ENCODE measurements at places on chromosomes 11 and 22.

DNA sequence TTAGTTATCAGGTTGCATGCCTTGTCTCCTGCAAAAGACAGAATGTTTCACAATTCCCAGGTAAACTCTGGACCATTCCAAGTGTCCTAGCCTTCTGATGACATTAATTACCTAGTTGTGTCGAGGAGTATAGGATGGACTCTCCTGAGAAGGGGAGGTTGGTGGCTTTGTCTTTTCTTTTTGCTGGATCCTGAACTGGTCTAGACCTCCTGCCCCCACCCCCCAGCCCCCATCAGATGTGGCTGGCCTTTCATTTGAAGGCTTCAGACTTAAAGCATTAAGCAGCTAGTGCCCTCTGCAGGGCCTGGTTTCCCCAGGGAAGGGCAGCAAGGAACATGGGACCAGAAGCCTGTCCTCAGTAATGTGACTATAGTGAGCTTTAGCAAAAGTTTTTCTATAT lies 9.7 kb downstream of the MCAM start:
- DNase-seq: no peak

DNA sequence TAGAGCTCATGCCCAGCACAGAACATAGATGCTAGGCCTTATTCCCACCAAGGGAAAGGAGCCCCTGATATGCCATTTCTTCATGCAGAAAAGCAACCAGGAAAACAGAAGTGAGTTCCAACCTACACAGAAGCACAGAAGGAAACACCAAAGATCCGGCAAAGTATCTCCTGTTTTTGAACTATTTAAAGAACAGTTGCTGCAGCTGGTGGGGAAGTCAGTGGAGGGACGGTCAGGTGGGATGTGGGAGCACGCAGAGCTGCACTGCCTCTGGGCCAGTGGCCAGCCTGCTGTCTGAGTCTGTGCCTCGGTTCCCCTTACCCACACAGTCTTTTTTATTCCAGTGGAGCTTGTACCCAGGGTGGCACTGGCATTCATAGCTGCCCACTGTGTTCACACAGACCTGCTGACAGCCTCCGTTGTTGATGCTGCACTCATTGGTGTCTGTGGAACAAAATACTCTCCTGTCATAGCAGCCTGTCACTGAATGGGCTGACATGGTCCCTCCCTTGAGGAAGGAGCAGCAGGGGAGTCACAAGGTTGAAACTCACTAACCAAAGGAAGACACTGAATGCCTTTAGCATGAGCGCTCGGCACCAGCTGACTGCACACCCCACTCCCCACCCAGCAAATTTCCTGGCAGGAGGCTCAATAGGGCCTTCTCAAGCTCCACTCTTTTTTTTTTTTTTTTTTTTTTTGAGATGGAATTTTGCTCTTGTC lies 37.9 kb downstream of the SCUBE2 start:
- no peak for DNase-seq

DNA sequence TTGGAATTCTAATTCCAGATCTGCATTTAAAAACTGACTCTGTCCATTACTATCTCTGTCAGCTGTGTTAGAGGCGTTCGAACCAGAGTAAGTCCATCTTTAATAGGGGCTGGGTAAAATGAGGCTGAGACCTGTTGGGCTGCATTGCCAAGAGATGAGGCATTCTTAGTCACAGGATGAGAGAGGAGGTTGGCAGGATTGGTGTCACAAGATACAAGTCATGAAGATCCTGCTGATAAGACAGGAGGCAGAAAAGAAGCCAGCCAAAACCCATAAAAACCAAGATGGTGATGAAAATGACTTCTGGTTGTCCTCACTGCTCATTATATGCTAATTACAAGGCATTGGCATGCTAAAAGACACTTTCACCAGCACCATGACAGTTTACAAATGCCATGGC lies 356.3 kb upstream of the ISX start:
- DNase-seq: no peak

- DNase-seq: no peak
Observed at GRCh38 chr22:49894322-49895054, 23.8 kb downstream of the ALG12 start.

DNA sequence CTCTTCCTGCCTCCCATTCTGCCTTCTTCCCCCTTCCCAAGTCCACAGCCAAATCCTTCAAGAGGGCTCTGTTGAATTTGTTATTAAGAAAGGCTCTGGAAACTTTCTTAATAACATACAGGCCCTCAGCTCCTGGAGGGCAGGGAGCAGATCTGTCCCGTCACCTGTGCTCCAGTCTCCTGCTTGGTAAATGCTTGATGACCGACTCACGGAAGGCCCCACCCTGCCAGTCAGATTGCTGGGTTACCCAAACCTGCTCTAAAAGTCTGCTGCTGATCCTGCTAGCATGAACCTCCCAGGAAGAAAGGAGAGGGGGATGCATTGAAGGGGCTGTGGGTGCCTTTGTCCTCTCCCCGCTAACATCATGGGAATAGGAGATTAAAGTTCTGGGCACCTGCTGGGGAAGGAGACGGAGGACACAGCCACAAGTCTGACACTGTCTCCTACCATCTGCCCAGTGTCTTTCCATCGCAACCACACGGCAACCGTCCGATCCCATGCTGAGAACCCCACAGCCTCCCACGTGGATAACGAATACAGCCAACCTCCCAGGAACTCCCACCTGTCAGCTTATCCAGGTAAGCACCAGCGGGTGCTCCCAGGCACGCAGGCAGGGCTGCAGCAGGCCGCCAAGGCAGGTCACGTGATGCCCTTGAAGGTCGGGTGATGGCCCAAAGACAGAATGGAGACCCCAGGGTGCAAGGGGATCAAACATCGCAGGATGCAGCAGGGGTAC lies 22.5 kb downstream of the CD5 start:
- DNase-seq: no peak

- no peak for DNase-seq
Observed at GRCh38 chr11:102546427-102546826, 15.9 kb upstream of the MMP7 start.

- DNase-seq: no peak
Observed at GRCh38 chr22:27667121-27667843, 134.3 kb downstream of the MN1 start.

- no peak for DNase-seq
Observed at GRCh38 chr11:47326198-47326597, 26.3 kb downstream of the MYBPC3 start.

DNA sequence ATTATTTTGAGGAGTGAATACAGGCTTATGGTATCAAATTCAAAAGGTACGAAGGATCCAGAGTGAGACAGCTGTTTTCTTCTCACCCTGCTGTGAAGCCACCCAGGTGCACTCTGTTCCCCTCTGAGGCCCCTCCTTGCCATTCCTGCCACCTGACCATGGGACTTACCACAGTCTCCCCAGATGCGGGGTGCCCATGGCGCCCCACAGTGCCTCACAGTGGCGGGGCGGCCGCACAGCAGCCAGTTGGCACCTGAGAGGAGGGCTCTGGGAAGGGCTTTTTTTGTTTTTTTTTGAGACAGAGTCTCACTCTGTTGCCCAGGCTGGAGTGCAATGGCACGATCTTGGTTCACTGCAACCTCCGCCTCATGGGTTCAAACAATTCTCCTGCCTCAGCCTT lies 151.7 kb downstream of the CEP164 start:
- no peak for DNase-seq

GRCh38 chr11:66686100-66686785 lies 8.6 kb upstream of the RBM4B start:
- no peak for DNase-seq

DNA sequence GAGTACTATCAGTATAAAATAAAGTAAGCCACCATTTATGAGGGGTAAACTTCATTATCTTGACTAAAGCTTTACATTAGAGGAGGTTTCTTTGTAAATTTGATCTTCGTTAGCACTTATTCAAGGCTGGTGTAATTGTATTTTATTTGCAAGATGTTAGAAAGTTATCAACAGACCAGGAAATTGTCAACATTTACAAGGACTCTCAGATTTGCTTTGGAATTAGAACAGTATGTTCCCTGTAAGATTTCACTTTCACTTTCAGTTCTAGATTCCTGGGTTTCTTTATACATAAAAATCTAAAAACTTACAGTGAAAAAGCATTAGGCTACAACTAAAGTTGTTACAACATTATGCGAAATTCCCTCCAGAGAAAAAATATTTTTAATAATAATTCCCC lies 4.6 kb upstream of the BIRC3 start:
- DNase-seq: no peak

DNA sequence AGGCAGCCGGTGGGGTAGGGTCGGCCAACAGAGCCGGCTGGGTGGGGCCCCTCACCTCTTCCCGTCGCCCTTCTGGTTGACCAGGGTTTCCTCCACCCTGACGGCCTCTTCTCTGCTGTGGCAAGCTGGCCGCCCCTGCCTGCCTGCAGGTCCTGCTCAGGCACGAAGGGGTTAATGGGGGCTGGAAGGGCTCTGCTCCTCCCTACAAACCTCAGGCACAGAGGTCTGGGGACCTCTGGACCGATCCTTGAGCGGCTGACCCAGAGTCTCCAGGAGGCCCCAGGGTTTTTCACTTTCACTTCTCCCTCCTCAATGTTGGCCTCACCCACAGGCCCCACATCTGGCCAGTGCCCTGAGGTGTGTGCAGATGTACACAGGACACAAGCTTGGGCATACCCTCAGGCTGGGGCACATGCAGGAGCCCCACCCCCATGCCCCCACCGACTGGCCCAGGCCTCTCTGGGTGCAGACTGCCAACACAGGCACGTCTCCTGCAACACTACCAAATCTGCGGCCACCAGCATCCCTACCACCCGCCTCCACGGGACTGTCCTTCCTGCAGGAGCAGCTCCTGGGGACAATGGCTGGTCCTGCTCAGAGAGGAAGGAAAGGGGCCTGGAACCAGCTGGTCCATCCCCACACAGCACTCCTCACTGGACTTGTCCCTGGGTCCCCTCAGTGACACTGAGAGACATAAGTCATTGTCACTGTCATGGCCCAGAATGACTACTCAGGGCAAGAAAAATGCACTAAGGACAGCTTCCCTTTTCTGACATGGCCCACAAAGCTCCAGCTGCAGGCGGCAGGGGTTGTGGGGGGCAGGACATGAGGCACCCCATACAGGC lies 3.2 kb upstream of the TBX1 start:
- no peak for DNase-seq

GRCh38 chr11:43376594-43376993 lies 17.9 kb downstream of the TTC17 start:
- DNase-seq: no peak

DNA sequence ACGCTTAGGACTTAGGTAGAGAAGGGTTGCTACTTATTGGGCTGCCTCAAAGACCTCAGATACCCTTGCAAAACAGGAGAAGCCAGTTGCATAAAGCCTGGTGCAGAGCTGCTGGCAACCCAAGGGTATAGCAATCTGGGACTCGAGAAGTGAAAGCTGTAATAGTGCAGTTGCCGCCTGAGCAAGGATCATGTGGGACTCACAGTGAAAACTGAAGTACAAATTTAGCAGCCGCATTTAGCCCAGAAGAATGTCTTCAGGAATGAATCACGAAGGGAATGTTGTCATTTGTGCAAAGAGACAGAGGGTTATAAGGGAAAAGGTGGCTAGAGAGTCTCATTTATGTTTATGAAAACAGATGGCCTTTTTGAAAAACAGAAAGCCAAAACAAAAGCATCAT lies 267.2 kb downstream of the TENM4 start:
- DNase-seq: no peak

GRCh38 chr11:125390946-125391345 lies 105.1 kb downstream of the FEZ1 start:
- DNase-seq: no peak

- no peak for DNase-seq
Observed at GRCh38 chr22:45497351-45498145, 5.1 kb upstream of the FBLN1 start.

GRCh38 chr22:30906946-30907345 lies 61.6 kb downstream of the MORC2 start:
- no peak for DNase-seq

- DNase-seq: no peak
Observed at GRCh38 chr11:117882311-117882905, 6.0 kb upstream of the FXYD6 start.

DNA sequence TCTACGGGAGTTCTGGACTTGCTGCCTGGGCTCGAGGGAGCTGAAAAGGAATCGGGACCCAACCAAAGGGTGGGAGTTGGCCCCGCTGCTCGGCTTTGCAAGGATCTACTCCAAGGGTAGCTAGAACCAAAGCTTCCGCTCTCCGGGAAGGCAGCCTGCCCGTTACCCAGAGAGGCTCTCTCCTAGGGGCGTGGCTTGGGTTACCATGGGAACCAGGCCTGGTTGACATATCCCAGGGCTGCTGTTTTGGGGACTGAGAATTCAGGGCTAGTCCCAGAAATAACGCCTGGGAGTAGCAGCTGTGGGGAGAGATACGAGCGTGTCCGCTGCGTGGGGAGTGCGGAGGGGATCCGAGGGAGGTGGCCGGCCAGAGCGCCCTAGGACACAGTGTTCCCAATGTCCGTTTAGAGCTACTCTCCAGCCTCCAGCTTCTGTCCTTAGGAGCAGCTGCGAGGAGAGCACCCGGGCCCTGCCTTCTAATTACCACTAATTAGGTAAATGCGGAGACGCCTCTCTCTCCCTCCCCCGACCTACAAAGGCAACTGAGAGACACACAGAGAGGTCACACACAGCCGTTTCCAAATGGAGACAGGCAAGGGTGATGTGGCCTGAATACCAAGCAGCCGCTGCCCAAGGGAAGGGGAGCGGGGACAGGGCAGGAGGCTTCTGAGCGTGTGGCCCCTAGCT lies 141.6 kb upstream of the CADM1 start:
- no peak for DNase-seq

- DNase-seq: no peak
Observed at GRCh38 chr11:83174008-83174407, 17.1 kb downstream of the PCF11 start.

GRCh38 chr11:31487848-31488247 lies 21.6 kb downstream of the IMMP1L start:
- no peak for DNase-seq

- no peak for DNase-seq
Observed at GRCh38 chr11:19077965-19078364, 17.4 kb upstream of the MRGPRX2 start.

GRCh38 chr11:45082744-45083543 lies 63.5 kb upstream of the PRDM11 start:
- DNase-seq: no peak

DNA sequence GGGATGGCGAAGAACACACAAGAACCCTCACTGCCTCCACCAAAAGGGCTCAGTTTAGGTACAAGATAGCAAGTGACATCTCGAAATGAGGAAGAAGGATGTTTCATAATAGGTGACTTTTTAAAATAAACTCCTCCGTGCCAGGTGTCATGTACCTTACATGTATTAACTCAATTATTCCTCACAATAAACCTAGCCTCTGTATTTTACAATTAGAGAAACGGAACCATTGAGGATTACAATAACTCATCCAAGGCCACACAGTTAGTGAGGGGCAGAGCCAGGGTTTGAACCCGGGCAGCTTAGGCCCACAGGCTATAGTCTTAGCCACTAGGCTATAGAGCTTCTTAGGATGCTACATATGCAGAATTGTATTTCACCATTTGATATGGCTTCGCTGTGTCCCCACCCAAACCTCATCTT lies 965 bp upstream of the PAMR1 start:
- DNase-seq: no peak
